Myometrial cell (primary cell): ENCODE measurements at places on chromosomes 3 and 15. TPM values are rescaled to one million over a fixed set of nuclear protein-coding genes. Genes with fewer than 3 reads are reported as not detected.

The LYZL4 gene
- total RNA-seq: not detected in 2 replicates

The SKOR1 gene
- total RNA-seq: under 0.01 TPM in 1 of 2 replicates, not detected in the other

The PLCH1 gene
- total RNA-seq: not detected in 2 replicates

The PSTPIP1 gene
- 0.18 TPM in 1 of 2 replicates, not detected in the other for total RNA-seq

The OSBPL10 gene
- total RNA-seq: 8.6 and 23.6 TPM in 2 replicates

The CCDC39 gene
- not detected in 2 replicates for total RNA-seq

The NUDT16 gene
- 15.6 and 18.2 TPM in 2 replicates for total RNA-seq

The FILIP1L gene
- 35.1 and 40.1 TPM in 2 replicates for total RNA-seq

The PPP1R14D gene
- not detected in 2 replicates for total RNA-seq

The DAZL gene
- total RNA-seq: not detected in 2 replicates

The FOXL2 gene
- total RNA-seq: 25.9 and 28.3 TPM in 2 replicates

The MYZAP gene
- 4.3 and 6.7 TPM in 2 replicates for total RNA-seq

The STRIT1 gene
- total RNA-seq: not detected in 2 replicates

The PDCD10 gene
- total RNA-seq: 55.4 and 68.6 TPM in 2 replicates

The GNAT1 gene
- total RNA-seq: not detected in 2 replicates

The UCN2 gene
- total RNA-seq: not detected in 2 replicates

The RGMA gene
- total RNA-seq: under 0.01 and 0.35 TPM in 2 replicates
